ENCODE measurements at places on chromosomes 2 and 18. TPM values are rescaled to one million over a fixed set of nuclear protein-coding genes. Genes with fewer than 3 reads are reported as not detected.
A peak's percentile ranks its signal among the peaks of the same experiment; 100 is the strongest.

HAAO gene
- 3.1 TPM for total RNA-seq

IL1R1 gene
- 43.8 TPM for total RNA-seq

NOL4 gene
- not detected for total RNA-seq

TCF7L1 gene
- 0.26 TPM for total RNA-seq

DNA sequence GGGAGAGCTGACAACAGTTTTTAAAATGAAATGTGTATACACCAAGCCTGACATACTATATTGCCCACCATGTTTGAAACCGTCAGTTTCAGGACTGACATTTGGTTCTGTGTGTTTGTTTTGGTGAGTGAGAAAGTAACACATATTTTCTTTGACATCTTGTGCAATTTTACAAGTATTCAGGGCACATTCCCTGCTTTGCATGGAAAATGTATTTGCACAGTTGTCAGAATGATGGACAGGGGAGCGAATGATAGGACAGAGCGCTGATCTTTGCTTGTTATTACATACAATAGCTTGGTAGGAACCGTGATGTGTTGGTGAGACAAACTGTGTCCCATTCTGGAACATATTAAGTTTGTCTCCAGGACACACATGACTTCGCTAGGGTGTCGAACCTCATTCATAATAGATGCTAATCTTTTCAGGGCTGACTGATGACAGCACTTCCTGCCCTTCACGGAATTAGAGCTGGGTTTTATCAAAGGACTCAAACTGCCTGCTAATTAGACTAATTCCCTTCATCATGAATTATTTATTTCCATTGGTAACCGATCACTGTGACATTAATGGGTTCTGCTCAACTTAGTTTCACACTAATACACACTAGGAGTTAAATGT is 158.5 kb downstream of the CDCA7 start:
- H3K4me1 ChIP-seq, result no peaks in the 10 kb centered on the region
- H3K36me3 ChIP-seq, result no peaks in the 10 kb centered on the region
- no peak overlapping the region for H3K27ac ChIP-seq
- no peak for DNase-seq
- H3K4me3 ChIP-seq, result no peak overlapping the region

DNA sequence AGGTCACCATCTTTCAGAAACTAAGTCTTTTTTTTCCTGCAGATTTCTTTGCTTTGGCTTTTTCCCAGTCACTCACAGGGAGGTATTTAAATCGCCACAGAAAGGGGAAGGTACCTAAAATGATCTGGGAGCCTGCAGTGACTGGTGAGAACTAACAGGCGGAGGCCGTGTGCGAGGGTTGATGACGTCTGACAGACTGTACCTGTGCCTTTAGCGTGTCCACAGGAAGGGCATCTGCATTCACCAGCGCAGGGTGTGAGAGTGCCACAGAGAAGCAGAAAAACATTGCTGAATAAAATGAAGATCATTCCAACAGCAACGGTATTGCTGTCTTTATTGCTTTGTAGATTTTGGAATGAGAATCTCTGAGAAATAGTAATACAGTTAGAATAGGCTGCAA is 5.7 kb downstream of the CTDP1 start:
- no peaks in the 10 kb centered on the region for H3K4me1 ChIP-seq
- no peak overlapping the region for H3K27ac ChIP-seq
- no peaks in the 10 kb centered on the region for H3K27me3 ChIP-seq
- no peak overlapping the region for H3K4me3 ChIP-seq

GRCh38 chr2:43190311-43191052 is 35.9 kb downstream of the ZFP36L2 start:
- H3K27ac ChIP-seq, result no peak overlapping the region
- peaks cover 3% of the 10 kb centered on the region for H3K4me1 ChIP-seq
- no peaks in the 10 kb centered on the region for H3K36me3 ChIP-seq
- DNase-seq, result no peak
- no peaks in the 10 kb centered on the region for H3K27me3 ChIP-seq

DNA sequence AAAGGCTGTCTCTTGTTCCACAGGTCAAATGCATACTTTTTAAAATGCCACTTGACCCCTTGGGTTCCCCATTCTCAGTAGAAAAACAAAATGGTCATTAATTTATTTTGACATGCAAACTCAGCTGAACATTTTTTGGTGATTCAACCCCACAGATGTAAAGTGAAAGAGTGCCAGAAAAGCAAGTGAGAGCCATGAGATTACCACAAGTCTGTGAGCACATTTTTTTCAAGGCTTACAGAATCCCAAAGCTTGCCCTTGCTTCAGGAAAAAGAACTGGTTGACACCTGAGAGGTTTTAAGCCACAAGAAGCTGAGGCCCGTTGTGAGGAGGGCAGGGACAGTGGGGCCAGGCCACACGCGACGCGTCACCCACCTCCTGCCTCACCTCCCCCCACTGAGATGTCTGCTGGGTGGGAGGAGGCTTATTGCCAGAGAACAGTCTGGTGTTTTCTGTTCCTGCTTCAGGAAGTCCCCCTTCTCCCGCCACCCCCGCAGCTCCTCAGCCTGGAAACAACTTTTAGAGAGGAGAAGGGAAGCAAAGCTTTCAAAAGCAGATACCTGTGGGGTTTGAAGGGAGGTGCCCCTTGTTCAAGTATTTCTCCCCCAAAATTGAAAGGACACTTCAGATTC is 70.4 kb upstream of the CYP1B1 start:
- H3K27ac ChIP-seq, result peak overlapping the region; percentile 95
- H3K27me3 ChIP-seq, result no peaks in the 10 kb centered on the region
- no peaks in the 10 kb centered on the region for H3K36me3 ChIP-seq
- no peak overlapping the region for H3K4me3 ChIP-seq
- peaks cover 10% of the 10 kb centered on the region for H3K4me1 ChIP-seq

DNA sequence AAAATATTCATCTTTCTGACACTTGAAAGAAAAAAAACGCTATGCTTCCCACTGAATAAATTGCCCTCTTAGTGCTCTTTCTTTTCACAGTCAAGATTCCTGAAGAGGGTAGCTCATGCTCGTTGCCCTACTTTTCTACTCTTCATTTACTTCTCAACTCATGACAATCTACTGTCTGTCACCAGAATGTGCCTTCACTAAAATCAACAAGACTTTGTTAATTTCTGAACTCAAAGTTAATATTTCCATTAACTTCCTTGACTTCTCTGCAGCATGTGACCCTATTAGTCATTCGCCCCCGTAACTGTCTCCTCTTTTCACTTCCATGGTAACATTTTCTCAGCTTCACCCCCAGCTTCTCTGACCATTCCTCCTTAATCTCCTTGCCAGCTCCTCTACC is 98.9 kb upstream of the MAPRE2 start:
- H3K36me3 ChIP-seq, result no peaks in the 10 kb centered on the region
- H3K27me3 ChIP-seq, result no peaks in the 10 kb centered on the region
- H3K4me1 ChIP-seq, result no peaks in the 10 kb centered on the region
- no peak for DNase-seq
- H3K27ac ChIP-seq, result no peak overlapping the region

DNA sequence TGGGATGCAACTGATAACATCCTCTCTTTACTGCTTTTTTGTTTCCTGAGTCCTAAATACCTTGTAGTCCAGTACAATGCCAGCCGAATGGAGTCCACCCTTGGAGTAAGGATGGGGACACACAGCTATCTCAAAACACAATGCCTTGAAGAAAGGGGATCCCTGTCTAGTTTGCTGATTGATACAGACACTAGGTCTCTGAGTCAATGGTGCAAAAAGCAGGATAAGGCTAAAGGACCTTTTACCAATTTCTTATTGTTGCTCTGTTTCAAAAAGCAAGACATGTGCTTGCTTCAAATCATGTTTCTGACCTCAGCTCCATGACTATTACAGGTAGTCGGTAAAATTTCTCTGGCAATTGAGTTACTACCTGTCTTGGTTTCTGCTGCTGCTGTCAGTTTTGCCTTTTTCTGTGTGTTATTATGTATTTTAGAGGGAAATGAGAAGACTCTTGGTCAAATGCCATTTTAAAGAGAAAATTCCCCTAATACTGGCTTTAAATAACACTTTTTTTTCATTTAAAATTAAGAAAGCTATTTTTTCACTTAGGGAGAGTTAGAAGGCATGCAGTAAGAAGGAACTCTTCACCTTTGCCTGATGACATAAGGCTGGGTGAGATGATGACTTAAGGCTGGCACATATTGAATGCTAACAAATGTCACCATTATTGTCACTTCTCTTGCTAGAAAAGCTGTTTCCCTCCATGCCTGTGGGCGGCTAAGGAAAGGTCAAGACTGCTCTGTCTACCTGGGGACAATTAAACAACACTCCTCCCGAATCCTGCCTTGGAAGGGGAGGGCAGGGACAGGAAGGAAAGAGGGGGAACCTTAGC is 4.9 kb upstream of the FIGLA start:
- no peaks in the 10 kb centered on the region for H3K4me1 ChIP-seq
- H3K27ac ChIP-seq, result no peak overlapping the region
- no peak overlapping the region for H3K4me3 ChIP-seq
- DNase-seq, result no peak
- no peaks in the 10 kb centered on the region for H3K27me3 ChIP-seq
- no peaks in the 10 kb centered on the region for H3K36me3 ChIP-seq

DNA sequence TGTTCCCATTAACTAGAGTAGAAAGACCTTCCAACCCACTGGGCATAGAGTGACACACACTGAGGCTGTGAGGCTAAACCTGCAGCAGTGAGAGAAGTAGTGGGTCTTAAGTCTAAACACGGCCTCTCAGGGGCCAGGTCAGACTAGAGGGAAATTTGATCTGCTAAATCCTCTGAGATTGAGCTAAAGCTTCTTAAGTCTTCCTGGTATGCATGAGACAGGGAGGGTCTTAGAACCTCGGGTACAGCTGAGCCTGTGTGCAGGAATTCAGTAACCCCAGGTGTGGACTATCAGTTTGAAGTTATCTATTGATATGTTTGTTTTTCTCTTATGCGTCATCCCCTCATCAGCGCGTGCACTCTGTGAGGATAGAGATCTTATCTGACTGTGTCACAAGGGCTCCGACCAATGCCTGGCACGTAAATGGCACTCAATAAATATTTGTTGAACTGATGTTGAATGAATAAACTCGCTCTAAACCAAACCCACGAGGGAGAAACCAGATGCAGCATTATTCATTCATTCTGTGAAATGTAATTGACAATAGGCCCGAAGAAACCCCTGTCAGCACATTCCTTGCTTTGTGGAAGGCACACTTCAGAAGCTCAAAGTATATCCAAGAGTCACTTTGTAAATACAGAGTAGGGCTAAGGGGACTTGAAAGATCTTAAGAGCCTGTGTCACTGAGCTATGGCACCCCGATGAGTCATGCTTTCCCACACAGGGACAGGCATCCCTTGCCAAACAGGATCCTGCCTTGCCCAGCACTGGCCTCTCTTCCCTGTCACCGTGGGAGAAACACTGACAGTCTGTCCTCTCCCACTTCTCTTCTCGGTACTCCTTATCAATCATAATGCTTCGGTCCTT is 21.7 kb upstream of the RAB10 start:
- no peaks in the 10 kb centered on the region for H3K27me3 ChIP-seq
- no peak overlapping the region for H3K4me3 ChIP-seq
- H3K36me3 ChIP-seq, result no peaks in the 10 kb centered on the region
- H3K4me1 ChIP-seq, result no peaks in the 10 kb centered on the region
- no peak for DNase-seq

- H3K4me1 ChIP-seq, result no peaks in the 10 kb centered on the region
- no peaks in the 10 kb centered on the region for H3K27me3 ChIP-seq
- H3K36me3 ChIP-seq, result no peaks in the 10 kb centered on the region
- no peak overlapping the region for H3K27ac ChIP-seq
- no peak overlapping the region for H3K4me3 ChIP-seq
Measured at GRCh38 chr2:115942800-115943199, 1500.4 kb downstream of the DPP10 start.

DNA sequence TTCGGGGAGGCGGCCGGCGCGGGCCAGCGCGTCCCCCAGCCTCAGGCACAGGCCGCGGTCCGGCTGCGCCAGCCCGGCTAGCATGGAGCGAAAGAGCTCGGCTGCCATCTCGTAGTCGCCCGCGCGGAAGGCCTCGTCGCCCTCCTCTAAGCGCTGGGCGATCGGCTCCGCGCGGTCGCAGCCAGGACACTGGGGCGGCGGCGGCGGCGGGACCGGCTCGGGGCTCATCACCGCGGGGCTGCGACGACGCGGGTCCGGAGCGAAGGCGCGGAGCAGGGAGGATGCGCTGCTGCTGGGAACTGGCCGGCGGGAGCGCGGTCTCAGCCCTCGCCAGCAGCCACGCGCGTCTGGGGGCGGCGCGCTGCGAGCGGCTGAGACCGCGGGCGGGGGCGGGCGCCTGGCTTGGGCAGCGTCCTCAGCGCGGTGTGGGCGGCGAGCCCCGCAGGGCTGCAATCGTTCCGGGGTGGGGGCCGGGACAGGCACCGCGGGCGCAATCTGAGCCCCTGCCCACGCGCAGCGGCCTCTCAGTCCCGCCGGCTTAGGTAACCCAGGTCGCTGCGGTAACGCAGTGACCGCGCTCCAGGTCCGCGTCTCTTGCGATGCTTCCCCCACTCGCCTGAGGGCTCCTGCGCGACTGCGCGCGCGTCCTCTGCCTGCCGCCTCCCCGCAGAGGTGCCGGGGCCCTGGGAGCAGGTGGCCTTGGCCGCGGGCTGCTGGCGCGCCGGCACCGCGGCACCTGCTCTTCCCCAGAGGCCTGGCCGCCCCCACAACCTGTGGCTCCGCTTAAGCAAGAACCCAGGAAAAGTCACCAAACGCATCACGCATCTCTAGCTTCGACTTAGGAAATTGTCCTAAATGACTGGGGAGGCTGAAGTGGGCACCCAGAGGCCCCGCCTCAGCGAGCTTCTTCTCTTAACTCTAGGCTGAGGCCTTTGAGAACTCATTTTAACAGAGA is at the start of gene LONRF2:
Gene LONRF2 (minus strand): TSS at position 636 of the 955 bp plus-strand sequence. CDS start 408 bp downstream, at position 228.
- peak; percentile 57 for DNase-seq
- H3K4me1 ChIP-seq, result no peaks in the 10 kb centered on the region
- no peaks in the 10 kb centered on the region for H3K36me3 ChIP-seq
- no peaks in the 10 kb centered on the region for H3K27me3 ChIP-seq
- peak within 1 kb of the TSS; percentile 91 for H3K27ac ChIP-seq
- H3K4me3 ChIP-seq, result peak within 1 kb of the TSS; percentile 40

- H3K27me3 ChIP-seq, result no peaks in the 10 kb centered on the region
- H3K4me1 ChIP-seq, result no peaks in the 10 kb centered on the region
- no peak overlapping the region for H3K4me3 ChIP-seq
- no peaks in the 10 kb centered on the region for H3K36me3 ChIP-seq
Measured at GRCh38 chr2:202141329-202141947, 68.4 kb downstream of the KIAA2012 start.

- peak overlapping the region; percentile 86 for H3K27ac ChIP-seq
- H3K36me3 ChIP-seq, result no peaks in the 10 kb centered on the region
- no peaks in the 10 kb centered on the region for H3K4me1 ChIP-seq
Measured at GRCh38 chr2:42844901-42845821, 52.8 kb upstream of the HAAO start.

DNA sequence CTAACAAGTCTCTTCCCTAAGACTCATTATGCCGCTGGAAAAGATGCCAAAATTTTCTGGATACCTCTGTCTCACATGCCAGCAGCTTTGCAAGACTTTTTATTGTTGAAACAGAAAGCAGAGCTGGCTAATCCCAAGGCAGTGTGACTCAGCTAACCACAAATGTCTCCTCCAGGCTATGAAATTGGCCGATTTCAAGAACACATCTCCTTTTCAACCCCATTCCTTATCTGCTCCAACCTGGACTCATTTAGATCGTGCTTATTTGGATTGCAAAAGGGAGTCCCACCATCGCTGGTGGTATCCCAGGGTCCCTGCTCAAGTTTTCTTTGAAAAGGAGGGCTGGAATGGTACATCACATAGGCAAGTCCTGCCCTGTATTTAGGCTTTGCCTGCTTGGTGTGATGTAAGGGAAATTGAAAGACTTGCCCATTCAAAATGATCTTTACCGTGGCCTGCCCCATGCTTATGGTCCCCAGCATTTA is 26.3 kb downstream of the DHRS9 start:
- H3K4me3 ChIP-seq, result no peak overlapping the region
- no peaks in the 10 kb centered on the region for H3K36me3 ChIP-seq
- H3K27ac ChIP-seq, result no peak overlapping the region
- H3K4me1 ChIP-seq, result no peaks in the 10 kb centered on the region
- H3K27me3 ChIP-seq, result no peaks in the 10 kb centered on the region
